ENCODE measurements at places on chromosomes 7 and 10.

DNA sequence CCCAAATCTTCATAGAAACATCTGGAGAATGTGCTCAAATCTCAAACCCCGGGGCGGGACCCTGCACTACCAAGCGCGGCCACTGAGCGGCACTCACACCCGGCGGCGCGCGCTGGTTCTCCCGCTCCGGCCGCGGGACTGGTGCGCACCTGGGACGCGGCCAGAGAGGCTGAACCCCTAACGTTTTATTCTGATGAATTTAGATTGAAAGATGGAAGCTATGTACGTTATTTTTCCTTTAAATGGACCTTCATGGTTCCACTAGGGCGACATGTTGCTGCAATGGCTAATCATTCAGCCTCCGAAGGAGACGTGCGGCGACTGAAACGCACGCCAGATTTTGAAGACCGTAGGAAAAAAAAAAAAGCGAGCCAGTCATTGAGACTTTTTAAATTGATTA lies 107.0 kb upstream of the INSIG1 start:
- peak; percentile 74 for DNase-seq

- DNase-seq: no peak
Observed at GRCh38 chr10:132653721-132654120, 116.1 kb downstream of the INPP5A start.

GRCh38 chr7:127871226-127871625 lies 160.0 kb downstream of the LRRC4 start:
- DNase-seq: no peak

DNA sequence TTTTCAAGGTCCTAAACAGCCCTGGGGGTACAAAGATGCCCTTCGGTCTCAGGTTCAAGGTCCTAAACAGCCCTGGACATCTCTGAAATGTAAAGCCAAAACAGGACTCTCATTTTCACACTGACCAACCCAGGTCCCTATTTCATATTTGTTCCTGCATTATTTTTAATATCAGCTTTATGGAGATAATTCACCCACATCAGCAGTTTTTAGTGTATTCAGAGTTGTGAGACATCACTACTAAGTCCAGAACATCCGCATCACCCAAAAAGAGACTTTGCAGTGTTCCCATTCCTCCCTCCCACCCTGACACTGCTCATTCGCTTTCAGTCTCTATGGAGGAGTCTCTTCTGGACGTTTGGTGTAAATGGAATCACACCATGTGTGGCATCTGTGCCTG lies 420.2 kb downstream of the PTPRN2 start:
- DNase-seq: no peak

GRCh38 chr7:82506208-82506607 lies 62.6 kb upstream of the CACNA2D1 start:
- DNase-seq: no peak

GRCh38 chr10:114631090-114631665 lies 26.9 kb downstream of the ABLIM1 start:
- no peak for DNase-seq

DNA sequence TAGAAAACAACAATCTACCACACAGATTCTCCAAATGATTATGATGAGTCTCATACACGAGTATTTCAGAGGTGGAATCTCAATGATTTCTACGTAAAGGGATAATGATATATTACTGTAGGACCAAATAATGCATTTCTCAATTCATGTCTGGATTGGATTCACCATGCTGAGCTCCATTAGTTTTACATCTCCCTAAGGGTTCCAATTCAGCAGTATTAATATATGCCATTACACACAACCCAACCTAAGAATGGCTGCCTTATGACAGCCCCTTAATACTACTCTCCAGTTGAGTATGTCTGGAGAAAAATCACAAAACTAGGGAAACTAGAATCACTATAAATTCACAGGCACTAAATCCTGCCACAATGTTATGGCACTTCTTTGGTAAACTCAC lies 234.3 kb upstream of the PLXNA4 start:
- no peak for DNase-seq

GRCh38 chr7:30202671-30203070 lies 67.9 kb downstream of the MTURN start:
- DNase-seq: peak; percentile 8

DNA sequence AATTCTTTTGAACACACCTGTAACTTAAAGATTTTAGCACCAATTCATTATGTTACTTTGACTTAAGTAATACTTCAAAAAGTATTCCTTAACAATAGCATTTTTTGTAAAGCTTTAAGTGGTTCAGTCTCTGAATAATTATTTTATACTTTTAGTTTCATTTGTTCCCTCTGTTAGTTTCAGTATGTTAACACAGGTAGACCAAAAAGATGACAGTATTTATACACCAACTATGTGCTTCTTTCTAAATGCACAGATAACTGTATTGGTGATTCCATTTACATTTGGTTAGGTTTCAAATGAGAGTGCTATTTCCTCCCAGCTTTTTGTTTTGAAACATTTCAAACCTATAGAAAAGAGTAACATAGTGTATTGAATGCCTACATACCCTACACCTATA lies 14.0 kb downstream of the RALA start:
- DNase-seq: no peak

DNA sequence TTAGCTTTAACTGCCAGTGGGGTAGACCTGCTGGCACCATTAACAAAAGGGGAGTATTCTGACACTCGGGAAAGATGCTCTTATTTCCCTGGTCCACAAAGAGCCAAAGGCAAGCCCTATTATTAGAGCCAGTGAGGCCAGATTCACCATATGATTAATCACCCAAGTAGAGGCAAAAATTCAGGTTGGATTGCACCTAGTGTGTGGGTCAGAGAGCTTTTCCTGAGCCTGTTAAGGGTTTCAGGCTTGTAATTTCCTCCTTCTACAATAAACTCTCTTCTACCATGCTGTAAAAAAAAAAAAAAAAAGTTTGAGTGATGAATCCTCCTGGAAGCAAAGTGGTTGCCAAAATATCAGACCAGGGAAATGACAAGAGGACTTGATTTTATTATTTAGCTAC lies 163.5 kb downstream of the MBL2 start:
- DNase-seq: no peak

DNA sequence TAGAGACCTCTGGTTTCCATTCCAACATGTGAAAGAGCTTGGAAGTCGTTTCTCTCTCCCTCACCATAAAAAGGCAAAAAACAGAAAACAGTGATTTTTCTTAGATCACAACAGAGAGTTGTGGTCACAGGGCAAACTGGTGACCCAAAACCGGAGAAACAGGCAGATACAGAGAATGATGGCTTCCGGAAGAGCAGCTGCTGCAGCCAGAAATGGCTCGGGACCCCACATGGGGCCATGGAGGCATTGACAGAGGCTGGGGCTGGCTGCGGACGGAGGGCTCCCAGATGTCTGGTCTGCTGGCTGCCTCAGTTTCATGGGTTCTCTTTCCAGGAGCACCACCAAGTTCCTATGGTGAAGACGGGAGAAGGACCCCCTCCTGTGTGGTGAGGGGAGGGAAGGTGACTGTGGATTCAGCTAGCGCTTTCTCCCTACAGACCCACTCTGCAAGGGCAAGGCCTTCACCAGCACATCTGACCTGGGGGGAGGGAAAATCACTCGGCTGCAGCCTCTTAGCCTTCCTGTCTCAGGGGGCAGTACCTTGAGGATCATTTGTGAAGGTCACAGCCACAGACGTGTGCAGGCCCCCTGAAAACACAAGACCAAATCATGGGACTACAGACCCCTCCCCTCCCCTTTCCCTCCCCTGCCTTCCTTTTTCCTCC lies 81.4 kb downstream of the WDR37 start:
- no peak for DNase-seq

- no peak for DNase-seq
Observed at GRCh38 chr10:82625512-82626189, 750.7 kb downstream of the NRG3 start.

- DNase-seq: no peak
Observed at GRCh38 chr7:104255194-104255593, 47.4 kb upstream of the ORC5 start.

- peak; percentile 9 for DNase-seq
Observed at GRCh38 chr7:86647385-86648094, 3.8 kb downstream of the GRM3 start.

GRCh38 chr7:81956520-81956919 lies 186.7 kb upstream of the HGF start:
- DNase-seq: peak; percentile 75

GRCh38 chr7:22356701-22357310 lies at the start of gene RAPGEF5:
RAPGEF5 (minus strand) TSS chr7:22357154; CDS start chr7:22357060, 94 bp downstream.
- peak; percentile 75 for DNase-seq

DNA sequence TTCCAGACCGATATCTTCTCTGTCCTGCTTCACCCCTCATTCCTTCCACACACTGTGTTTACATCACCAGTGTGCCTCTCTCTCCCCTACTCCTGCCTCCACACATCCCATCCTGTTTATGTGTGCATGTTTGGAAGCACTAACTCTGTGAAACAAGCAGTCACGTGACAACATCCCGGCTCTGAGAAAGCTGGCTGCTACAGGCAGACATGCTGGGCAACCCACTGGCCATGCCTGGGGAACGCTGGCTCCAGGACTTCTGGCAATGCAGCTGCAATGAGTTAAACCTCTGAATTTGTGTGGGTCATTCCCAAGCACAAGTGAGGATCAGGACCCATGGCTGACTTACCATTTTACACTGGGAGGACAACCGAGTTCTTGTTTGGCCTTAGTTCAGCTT lies 74.0 kb downstream of the WNT2 start:
- no peak for DNase-seq

Data from neural progenitor cell (in vitro differentiated cells).